ENCODE measurements at places on chromosomes 7 and 10. TPM values are rescaled to one million over a fixed set of nuclear protein-coding genes. Genes with fewer than 3 reads are reported as not detected.

The RAPGEF5 gene
- not detected for total RNA-seq

DNA sequence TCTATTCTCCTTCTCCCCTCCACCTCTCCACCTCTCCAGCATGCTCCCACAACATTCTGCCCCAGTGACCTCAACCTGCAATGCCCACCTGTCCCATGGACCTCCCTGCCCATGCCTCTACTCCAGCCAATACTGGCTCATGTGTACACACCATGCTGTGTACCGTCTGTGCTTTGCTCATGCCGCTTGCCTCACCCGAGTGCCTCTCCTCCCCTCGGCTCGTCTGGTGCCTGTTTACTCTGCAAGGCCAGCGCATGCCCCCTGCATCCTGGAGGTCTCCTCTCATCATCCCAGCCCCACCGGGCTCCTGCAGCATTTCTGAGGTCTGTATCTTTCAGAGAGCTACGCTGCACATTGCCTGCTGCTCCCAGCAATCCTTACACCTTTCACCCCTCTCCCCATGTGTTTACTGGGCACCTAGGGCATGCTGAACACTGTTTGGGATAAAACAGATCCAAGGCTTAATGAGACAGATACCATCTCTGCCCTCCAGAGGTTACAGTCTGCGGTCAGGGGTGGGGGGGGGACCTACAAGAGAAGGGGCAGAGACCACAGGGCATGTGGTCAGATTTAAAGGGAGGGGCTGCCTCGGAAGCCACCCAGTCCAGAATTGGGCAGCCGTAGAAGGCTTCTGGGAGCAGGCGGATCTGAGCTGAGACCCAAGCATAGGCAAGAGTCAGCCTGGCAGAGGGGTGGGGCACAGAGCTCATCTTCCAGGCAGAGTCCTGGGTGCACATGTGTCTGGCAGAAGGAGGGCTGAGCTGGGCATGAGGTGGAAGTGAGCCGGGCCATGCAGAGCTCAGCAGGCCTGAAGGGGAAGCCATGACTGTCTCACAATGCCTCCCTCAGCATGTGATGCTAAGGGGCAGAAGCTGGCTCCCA lies 29.6 kb upstream of the PSAP start:
- no peak for DNase-seq
- no peak overlapping the region for H3K4me3 ChIP-seq
- H3K4me1 ChIP-seq: peaks cover 8% of the 10 kb centered on the region

DNA sequence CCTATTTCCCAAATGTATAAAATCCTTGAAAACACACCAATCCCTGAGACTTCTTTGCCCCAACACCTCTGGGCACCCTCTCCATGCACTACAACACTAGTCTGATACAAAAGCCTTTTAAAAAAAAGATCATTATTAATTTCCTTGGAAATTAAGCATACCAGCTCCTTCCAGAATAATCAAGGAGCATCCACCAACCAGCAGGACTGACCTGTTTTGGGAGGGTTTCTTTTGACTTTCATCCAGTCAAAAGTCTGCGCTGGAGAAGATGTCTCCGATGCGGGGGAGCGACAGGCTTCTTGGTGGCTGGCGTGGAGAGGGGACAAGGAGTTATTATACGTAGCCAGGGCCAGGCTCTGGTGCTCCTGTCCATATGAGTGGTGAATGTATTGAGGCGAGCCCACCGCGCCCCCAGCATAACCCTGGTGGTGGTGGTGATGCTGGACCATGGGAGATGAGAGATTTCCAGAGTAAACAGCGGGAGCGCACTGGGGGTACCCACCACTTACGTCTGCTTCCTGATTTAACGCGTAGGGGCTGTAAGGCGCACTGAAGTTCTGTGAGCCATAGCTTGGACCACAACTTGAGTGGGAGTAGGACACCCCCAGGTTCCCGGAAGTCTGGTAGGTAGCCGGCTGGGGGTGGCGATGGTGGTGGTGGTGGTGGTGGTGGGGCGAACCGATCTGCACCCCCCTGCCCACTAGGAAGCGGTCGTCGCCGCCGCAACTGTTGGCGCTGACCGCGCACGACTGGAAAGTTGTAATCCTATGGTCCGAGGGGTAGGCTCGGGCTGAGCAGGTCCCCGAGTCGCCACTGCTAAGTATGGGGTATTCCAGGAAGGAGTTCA lies 527 bp downstream of the HOXA1 start:
- H3K4me1 ChIP-seq: peaks cover 23% of the 10 kb centered on the region
- DNase-seq: no peak
- no peaks in the 10 kb centered on the region for H3K36me3 ChIP-seq
- H3K27me3 ChIP-seq: peaks cover 3% of the 10 kb centered on the region
- peak overlapping the region; percentile 84 for H3K4me3 ChIP-seq

GRCh38 chr7:98051118-98051744 lies 55.4 kb upstream of the LMTK2 start:
- no peaks in the 10 kb centered on the region for H3K36me3 ChIP-seq
- H3K27ac ChIP-seq: no peak overlapping the region
- H3K4me3 ChIP-seq: no peak overlapping the region
- peak; percentile 37 for DNase-seq

- no peak overlapping the region for H3K4me3 ChIP-seq
- DNase-seq: no peak
- H3K27me3 ChIP-seq: no peaks in the 10 kb centered on the region
- no peak overlapping the region for H3K27ac ChIP-seq
Observed at GRCh38 chr10:124864421-124865193, 63.0 kb downstream of the ABRAXAS2 start.

The BTBD16 gene
- total RNA-seq: not detected

DNA sequence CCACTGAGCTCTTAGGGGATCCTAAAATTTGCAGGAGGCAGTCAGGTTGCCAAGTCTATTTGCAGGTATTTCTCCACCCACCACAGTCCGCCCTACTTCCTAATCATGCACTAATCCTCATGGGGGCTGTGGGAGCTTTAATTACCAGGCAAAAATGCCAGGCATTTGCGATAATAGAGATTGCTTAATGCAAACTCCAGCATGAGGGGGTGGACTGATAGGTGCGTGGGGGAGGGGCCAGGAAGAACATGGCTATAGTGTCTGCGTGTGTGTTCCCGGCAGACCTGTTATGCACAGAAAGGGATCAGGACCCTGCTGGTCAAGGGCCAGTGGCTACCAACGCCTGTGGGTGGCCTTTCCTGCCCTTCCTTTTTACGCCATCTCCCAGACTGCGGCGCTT lies 15.6 kb upstream of the AQP1 start:
- H3K27me3 ChIP-seq: no peaks in the 10 kb centered on the region
- no peak overlapping the region for H3K4me3 ChIP-seq
- H3K4me1 ChIP-seq: no peaks in the 10 kb centered on the region
- no peak for DNase-seq
- no peaks in the 10 kb centered on the region for H3K36me3 ChIP-seq

DNA sequence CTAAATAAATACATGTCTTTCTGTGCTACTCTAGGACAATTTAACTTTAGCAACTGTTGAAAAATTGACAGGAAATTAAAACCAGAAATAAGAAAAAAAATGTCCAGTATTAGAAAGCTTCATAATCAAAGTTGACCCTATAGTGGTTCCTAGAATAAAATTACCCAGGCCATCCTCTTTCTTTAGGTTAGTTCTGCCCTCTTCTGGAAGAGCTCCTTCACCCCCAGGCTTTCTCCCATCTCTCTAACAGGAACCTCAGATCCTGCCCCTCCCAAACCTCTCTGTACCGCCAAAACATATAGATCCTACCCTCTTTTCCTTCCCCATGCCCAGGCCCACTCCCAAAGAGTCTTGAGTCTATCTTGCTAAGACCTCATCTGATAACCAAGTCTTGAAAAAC lies 159.4 kb upstream of the CDK1 start:
- no peaks in the 10 kb centered on the region for H3K36me3 ChIP-seq
- no peak overlapping the region for H3K27ac ChIP-seq
- no peaks in the 10 kb centered on the region for H3K27me3 ChIP-seq
- DNase-seq: no peak

DNA sequence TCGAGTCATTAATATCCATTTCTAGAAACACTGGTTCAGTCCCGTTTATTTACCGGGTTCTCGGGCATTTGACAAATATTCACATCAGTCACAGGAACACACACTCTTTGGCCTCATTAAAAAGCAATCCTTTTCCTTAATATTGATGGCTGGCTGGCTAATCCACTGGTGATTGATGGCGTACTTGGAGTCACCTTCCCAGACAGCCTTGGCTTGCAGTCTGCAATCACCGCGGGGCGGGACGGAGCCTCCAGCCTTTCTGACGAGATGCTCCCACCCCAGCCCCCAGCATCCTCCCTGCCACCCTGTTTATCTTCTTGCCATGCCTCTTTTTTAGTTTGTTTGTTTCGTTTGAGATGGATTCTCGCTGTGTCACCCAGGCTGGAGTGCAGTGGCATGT lies 36.6 kb downstream of the SRRM3 start:
- no peak overlapping the region for H3K4me3 ChIP-seq
- H3K27ac ChIP-seq: no peak overlapping the region
- no peaks in the 10 kb centered on the region for H3K36me3 ChIP-seq
- peaks cover 5% of the 10 kb centered on the region for H3K4me1 ChIP-seq
- H3K27me3 ChIP-seq: no peaks in the 10 kb centered on the region

- H3K4me1 ChIP-seq: no peaks in the 10 kb centered on the region
- H3K27me3 ChIP-seq: no peaks in the 10 kb centered on the region
- H3K36me3 ChIP-seq: no peaks in the 10 kb centered on the region
- H3K27ac ChIP-seq: no peak overlapping the region
- no peak overlapping the region for H3K4me3 ChIP-seq
- no peak for DNase-seq
Observed at GRCh38 chr7:40310258-40310657, 175.5 kb downstream of the SUGCT start.

DNA sequence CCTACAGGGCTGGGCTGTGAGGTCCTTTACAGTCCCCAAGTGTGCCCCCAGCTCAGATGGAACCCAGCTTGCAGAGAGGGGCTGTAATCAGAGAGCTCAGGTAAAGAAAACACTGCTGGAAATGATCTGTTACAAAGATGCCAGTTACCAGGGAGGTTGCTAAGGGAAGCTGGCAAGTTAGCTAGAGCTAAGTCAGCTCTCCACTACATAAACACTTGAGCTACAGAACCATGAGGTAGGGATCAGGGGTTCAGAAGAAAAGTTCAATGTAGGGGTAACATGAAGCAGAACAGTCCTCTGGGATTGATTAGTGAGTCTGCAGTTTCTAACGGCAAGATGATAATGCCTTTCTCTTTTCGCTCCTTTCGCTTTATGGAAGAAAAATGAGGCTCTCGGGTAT lies 53.1 kb upstream of the TM9SF3 start:
- H3K36me3 ChIP-seq: no peaks in the 10 kb centered on the region
- peaks cover 5% of the 10 kb centered on the region for H3K4me1 ChIP-seq
- no peak overlapping the region for H3K27ac ChIP-seq
- no peak for DNase-seq
- H3K27me3 ChIP-seq: no peaks in the 10 kb centered on the region
- H3K4me3 ChIP-seq: no peak overlapping the region

The DLX6 gene
- total RNA-seq: not detected

The UNCX gene
- not detected for total RNA-seq

- H3K27ac ChIP-seq: no peak overlapping the region
- no peak for DNase-seq
- no peak overlapping the region for H3K4me3 ChIP-seq
- H3K27me3 ChIP-seq: no peaks in the 10 kb centered on the region
Observed at GRCh38 chr7:26850193-26850651, 14.2 kb downstream of the SKAP2 start.

GRCh38 chr7:138898255-138898654 lies 82.9 kb downstream of the KIAA1549 start:
- no peaks in the 10 kb centered on the region for H3K36me3 ChIP-seq
- no peak overlapping the region for H3K27ac ChIP-seq
- DNase-seq: no peak
- H3K4me3 ChIP-seq: no peak overlapping the region
- no peaks in the 10 kb centered on the region for H3K27me3 ChIP-seq

- DNase-seq: no peak
- no peaks in the 10 kb centered on the region for H3K4me1 ChIP-seq
- no peak overlapping the region for H3K4me3 ChIP-seq
- H3K27ac ChIP-seq: no peak overlapping the region
- no peaks in the 10 kb centered on the region for H3K27me3 ChIP-seq
Observed at GRCh38 chr7:31256506-31256905, 84.0 kb downstream of the NEUROD6 start.

The BCAP29 gene
- total RNA-seq: 17.0 TPM

The WNT2 gene
- not detected for total RNA-seq

DNA sequence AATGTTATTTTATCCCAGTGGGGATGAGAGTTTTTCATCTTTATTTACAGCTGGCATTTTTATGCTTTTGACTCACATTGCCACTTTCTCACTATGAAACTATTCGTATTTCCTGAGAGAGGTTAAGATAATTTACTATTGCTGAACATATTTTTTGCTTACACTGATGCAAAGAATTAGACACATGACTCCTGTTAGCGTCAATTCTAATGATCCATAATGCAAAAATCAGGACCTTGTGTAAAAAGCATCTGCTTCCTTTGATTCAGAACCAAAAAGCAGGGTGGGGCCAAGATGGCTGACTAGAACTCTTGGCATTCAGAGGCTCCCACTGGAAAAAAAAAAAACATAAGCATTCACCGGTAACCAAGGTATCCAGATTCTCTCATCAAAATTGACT lies 464.8 kb downstream of the SEMA3D start:
- no peaks in the 10 kb centered on the region for H3K27me3 ChIP-seq
- no peaks in the 10 kb centered on the region for H3K36me3 ChIP-seq

The OPN1SW gene
- not detected for total RNA-seq

The HOGA1 gene
- total RNA-seq: not detected

- H3K27me3 ChIP-seq: peaks cover 4% of the 10 kb centered on the region
- no peak within 1 kb of the TSS for H3K4me3 ChIP-seq
- H3K4me1 ChIP-seq: no peaks in the 10 kb centered on the region
- no peak within 1 kb of the TSS for H3K27ac ChIP-seq
Observed at GRCh38 chr10:133565441-133566294, at the start of gene SYCE1. Gene SYCE1 (minus strand): TSS chr10:133565583. CDS start chr10:133565529, 54 bp downstream.

The PPP1R17 gene
- total RNA-seq: not detected

DNA sequence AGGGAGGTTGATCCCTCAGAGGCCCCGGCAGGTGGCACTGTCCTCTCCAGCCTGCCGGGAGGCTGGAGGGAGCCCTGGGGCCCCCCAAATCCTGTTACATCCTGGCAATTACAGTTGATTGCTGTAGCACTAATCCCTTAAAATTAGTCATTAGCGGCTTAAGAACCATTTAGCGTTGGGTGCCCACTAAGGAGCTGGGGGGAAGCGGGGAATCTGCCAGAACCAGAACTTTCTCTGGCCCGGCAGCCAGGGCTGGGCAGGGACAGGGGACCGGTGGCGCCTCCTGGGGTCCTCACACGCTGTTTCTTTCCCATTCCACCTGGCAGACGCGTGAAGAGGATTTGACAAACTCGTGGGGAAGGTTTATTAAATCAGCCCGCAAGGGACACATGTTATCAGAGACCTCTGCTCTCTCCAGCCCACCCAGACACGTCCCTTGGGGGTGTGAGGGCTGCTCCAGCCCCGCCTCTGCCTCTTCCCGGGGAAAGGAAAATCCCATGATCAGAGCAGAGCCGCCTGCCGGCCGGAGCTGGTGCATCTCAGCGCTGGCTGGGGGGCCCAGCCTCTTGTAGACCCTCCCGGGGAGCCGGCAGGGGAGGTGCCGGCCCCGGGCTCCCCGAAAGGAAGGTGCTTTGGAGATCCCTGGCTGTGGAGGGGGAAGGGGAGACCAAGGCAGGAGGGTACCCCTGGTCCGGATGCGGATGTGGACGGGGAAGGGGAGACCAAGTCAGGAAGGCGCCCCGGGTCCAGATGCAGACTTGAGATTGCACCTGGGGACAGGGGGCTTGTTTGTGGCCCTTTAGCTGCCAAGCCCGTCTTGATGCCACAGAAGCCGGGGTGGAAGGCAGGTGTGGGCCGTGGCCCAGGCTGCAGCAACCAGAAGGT lies 142.7 kb downstream of the ELFN1 start:
- DNase-seq: no peak
- H3K36me3 ChIP-seq: no peaks in the 10 kb centered on the region
- H3K27ac ChIP-seq: no peak overlapping the region
- H3K4me3 ChIP-seq: no peak overlapping the region
- no peaks in the 10 kb centered on the region for H3K4me1 ChIP-seq

The PNLIPRP3 gene
- total RNA-seq: not detected
